ENCODE measurements at places on chromosomes 5 and 9. TPM values are rescaled to one million over a fixed set of nuclear protein-coding genes. Genes with fewer than 3 reads are reported as not detected.

DNA sequence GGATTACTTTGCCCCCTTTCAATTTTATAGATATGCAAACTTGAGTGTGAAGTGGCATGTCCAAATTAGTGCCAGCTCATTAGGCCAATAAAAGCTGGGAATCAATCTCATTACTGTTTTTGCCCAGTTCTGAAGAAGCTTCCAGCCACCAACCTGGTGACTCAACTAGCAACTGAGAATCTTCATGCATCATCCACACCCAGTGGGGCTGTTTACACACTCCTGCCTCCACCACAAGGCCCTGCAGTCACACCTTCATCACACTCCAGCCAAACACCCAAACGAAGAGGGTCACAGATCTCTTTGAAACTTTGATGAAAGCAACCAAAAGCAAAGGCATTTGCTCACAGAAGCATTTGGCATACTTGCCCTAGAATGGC is 41.3 kb upstream of the S1PR3 start:
- no peak for DNase-seq

- DNase-seq: no peak
Observed at GRCh38 chr9:20369391-20369790, 252.9 kb downstream of the MLLT3 start.

- no peak for DNase-seq
Observed at GRCh38 chr5:174098694-174099093, 53.2 kb downstream of the NSG2 start.

- DNase-seq: no peak
Observed at GRCh38 chr9:35079041-35079425, 709 bp downstream of the FANCG start.

- DNase-seq: no peak
Observed at GRCh38 chr5:25056836-25057235, 412.1 kb upstream of the CDH10 start.

The LHX3 gene
- total RNA-seq: not detected

The PTPN3 gene
- total RNA-seq: 1.6 TPM

The BARHL1 gene
- total RNA-seq: not detected

DNA sequence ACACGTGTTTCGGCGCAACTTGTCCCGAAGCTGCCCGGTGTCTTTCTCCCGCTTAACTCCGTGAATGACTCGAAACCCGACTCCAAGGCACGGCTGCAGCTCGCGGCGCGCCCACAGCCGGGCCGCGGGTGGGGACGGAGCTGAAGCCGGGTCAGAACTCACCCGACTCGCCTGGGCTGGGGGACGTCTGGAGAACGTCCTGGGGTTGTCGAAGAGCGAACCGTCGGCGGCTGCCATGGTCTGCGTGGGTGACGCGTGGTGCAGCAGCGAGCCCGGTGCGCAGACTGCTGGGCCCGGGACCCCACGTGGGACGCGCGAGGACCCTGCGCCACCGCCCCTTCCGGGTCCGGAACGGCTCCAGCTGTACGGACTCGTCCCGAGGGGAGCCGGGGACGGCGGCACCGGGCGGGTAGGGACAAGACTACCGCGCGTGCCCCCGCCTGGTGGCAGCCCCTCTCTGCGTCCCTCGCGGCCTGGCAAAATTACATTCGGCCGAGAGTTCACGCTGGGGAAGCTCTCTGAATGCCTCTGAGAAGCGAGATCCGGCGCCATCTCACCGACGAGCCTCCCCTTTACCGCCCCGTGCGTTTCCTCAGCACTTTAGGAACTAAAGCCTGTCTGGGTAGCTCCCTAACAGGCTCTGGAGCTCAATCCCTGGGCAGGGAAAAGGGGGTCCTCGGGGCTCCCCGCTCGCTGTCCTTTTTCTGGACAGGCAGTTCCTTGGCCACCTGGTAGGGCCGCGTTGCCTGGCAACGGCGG is at the start of gene DDX31:
Gene DDX31 (minus strand): TSS at position 286 of the 759 bp plus-strand sequence. CDS start 49 bp downstream, at position 237.
- peak; percentile 79 for DNase-seq

The SMARCA2 gene
- total RNA-seq: 64.2 TPM

The NUTM2G gene
- total RNA-seq: not detected

- no peak for DNase-seq
Observed at GRCh38 chr5:115480271-115480670, 64.3 kb downstream of the FEM1C start.

GRCh38 chr5:24496268-24496667 is 148.5 kb downstream of the CDH10 start:
- no peak for DNase-seq

The C5orf58 gene
- not detected for total RNA-seq

The CCDC183 gene
- not detected for total RNA-seq

The DND1 gene
- total RNA-seq: 0.12 TPM

Measured in RPMI7951 (cell line).